Epithelial cell of prostate (primary cell): ENCODE measurements at places on chromosomes 11 and 22.
A peak's percentile ranks its signal among the peaks of the same experiment; 100 is the strongest.

GRCh38 chr22:19527861-19528417, 3.7 kb upstream of the CLDN5 start:
- no peak for DNase-seq

DNA sequence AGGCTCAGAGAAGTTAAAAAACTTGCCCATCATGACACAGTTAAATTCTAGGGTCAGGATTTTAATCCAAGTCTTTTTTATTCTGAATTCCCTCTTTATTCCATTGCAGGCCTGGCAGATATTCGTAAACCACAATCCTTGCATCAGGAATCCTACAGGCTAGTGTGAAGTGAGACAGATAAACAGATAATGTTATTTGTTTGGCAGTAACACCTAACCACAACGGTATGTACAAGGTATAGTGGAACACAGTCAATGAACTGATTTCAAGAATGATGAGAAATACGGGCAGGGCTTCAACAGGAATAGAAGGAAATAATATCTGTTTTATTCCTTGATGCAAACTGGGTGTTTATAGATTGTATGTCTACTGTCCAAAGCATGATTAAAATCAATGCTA, 32.0 kb upstream of the NARS2 start:
- peak; percentile 34 for DNase-seq

DNA sequence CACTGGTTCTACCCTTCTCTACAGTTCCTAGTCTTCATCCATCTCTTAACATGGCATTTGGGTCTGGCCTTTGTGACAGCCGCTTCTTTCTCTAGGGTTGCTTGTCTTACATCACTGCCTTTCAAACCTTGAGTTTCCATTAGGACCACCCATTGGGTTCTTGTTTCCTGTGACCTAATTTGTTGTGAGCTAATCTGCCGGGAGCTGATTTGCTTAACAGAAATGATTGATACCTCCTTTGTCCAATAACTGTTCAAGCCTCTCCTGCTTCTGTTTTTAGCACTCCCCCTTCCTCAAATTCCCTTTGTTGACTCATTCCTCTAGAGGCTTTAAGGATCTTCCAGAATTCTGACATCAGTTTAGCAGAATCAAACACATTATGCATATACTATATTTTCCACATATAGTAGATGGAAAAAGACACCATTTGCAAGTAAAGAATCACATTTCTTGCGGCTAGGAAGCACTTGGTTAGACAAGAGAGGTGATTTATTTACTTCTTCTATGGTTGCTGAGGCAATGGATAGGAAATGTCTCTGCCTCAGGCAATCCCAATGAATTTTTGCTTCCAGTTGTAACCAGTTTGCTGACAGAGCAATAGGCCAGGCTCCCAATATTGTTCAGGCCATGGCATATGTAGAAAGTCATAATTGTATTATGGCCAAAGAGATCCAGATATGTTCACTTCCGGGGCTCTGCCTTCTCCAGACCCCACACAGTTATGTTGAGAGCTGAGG, 130.7 kb downstream of the SNX19 start:
- no peak for DNase-seq

DNA sequence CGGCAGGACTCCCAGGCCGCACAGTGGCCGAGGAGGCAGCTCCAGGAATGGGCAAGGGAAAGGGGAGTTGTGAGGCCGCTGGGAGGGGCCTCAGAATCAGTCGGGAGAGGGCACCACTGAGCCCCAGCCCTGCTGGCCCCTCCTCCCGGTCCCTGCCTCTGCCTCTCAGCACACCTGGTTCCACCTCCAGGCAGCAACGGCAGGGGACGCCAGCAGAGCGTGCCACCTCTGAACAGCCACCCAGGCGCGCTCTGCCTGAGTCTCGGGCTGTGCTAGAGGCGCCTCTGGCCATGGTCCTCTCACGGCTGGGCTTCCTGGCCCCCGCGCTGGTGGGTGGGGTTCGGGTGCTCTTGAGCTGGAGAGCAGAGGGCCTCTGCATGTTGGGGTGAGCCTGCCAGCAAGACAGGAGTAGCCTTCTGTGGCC, 33.0 kb downstream of the MOB2 start:
- DNase-seq = peak; percentile 5
